ENCODE measurements at places on chromosomes 12 and 14. TPM values are rescaled to one million over a fixed set of nuclear protein-coding genes. Genes with fewer than 3 reads are reported as not detected.

Gene CDKN1B
- 41.6 TPM for total RNA-seq

Gene MOK
- 61.7 TPM for total RNA-seq

Gene YEATS4
- total RNA-seq: 26.1 TPM

Gene LPAR5
- 2.5 TPM for total RNA-seq

Gene TAS2R50
- 0.86 TPM for total RNA-seq

Gene ADAMTS20
- not detected for total RNA-seq

Gene ABCC9
- 0.12 TPM for total RNA-seq

Gene PPP4R4
- 0.66 TPM for total RNA-seq

Gene HOXC12
- not detected for total RNA-seq

Gene CELA1
- total RNA-seq: not detected
